ENCODE measurements at places on chromosomes 4 and X. TPM values are rescaled to one million over a fixed set of nuclear protein-coding genes. Genes with fewer than 3 reads are reported as not detected.

The RHOXF2 gene
- total RNA-seq, result not detected

The OTUD5 gene
- total RNA-seq, result 42.0 TPM

The CLNK gene
- not detected for total RNA-seq

The KCNE5 gene
- total RNA-seq, result 0.50 TPM

Measured in mammary epithelial cell (primary cell).